ENCODE measurements at places on chromosomes 6 and 20. TPM values are rescaled to one million over a fixed set of nuclear protein-coding genes. Genes with fewer than 3 reads are reported as not detected.

Gene COL19A1
- total RNA-seq = 0.33 TPM

Gene FERMT1
- total RNA-seq = 0.62 TPM

Gene LY6G6F
- not detected for total RNA-seq

Gene NKX2-4
- total RNA-seq = not detected

Gene SPEF1
- total RNA-seq = 0.23 TPM

Gene CABLES2
- 9.3 TPM for total RNA-seq

Gene HNF4A
- not detected for total RNA-seq

Gene ADGRF5
- 250 TPM for total RNA-seq
